Naive B cell (primary cell): ENCODE measurements at places on chromosomes 16 and 17. TPM values are rescaled to one million over a fixed set of nuclear protein-coding genes. Genes with fewer than 3 reads are reported as not detected.

DNA sequence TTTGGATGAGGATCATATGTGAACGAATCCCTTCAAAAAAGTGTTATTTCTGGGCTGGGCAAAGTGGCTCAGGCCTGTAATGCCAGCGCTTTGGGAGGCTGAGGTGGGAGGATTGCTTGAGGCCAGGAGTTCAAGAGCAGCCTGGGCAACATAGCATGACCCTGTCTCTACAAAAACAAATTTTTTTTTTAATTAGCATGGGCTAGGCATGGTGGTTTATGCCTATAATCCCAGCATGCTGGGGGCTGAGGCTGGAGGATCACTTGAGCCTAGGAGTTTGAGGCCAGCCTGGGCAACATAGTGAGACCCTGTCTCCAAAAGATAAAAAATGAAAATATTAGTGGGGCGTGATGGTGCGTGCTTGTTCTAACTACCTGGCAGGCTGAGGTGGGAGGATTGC is 4.6 kb downstream of the TAOK1 start:
- DNase-seq: no peak

DNA sequence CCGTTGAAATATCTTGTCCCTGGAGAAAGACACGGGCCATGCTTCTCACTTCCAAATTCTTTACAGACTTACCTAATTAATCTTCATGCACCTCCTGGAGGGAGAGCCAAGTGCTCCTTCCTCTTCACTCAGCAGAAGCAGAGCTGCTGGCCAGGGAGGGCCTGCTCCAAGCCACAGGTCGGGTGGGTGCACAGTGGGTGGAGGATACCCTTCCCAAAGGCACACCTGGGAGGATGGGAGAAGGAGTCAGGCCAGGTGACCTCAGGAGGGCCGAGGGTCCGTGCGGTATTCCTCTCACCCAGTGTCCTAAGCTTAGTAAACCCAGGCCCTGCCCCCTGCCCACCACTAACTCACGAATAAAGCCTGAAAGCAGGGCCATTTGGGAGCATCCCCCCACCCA is 171.3 kb upstream of the RPL38 start:
- no peak for DNase-seq

GRCh38 chr16:77762262-77762661 is 26.1 kb upstream of the VAT1L start:
- DNase-seq: no peak

DNA sequence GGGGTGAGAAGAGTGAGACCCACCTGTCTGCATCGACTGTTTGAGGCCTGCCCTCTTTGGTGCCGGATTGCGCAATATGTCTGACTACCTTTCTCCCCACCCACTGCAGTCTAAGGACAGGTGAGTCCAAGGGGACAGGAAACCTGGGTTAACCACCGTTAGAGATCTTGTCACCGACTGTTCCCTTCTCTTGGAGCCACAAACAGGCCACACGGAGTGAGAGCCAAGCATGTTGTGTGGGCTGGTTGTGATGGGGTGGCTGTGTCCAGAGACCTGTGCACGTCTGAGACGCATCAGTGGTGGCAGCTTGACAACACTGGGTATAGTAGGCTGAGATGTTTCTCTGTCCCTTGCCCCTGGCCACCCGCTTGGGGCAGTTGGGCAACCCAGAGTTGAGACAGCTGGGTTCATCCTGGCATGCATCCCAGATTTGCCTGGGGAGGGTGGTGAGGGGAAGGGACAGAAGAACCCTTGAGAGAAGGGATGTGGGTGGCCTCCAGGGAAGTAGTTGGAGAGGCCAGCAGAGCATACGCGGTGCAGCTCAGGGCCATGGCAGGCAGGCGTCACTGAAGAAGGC is 21.4 kb downstream of the MPRIP start:
- DNase-seq: no peak

GRCh38 chr16:11689031-11689840 is 21.0 kb downstream of the SNN start:
- peak; percentile 82 for DNase-seq

DNA sequence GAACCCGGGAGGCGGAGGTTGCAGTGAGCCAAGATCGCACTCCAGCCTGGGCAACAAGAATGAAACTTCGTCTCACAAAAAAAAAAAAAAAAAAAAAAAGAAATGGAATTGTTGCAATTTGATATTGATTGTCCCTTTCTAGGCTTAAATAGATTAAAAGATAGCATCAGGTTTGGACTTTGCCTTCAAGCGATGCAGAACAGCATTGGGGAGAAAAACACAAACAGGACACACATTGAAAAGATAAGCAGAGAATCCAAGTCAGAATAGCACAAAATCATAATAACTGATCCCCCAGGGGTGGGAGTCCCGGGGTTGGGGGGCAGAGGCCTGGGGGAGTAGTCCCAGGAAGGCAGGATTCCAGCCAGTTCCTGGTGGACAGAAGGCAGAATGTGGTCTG is 3.9 kb upstream of the CREBBP start:
- DNase-seq: no peak

DNA sequence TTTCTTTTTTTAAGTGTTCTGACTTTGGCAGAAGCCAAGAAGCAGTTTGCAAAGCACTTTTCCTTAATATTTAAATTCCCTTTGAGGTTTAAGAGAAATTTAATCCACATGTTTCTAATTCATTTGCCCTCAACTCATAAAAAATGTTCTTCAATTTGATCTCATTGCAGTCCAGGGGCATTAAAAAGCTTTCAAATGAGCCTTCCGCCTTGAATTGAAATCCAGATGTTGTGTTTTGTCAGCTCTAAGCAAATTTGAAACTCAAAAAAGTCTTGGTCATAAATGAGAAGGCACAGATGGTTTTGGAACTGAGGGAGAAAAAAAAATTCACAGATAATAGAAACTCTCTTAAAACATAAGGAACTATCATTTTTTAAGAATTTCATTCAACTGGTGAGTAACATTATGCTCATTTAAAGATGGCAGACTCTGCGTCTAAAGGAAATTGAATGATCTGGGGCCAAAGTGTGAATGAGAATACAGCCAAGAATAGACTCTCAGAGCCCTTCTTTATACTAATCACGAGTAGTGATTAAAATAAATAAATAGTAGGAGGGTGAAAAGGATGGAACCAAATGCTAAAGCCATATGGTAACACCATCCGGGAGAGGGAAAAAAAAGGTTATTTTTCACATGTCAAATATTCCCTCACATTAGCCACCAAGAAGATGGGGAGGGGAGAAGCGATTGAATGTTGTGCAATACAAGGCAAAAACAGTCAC is 1304.7 kb downstream of the CDH8 start:
- no peak for DNase-seq

- no peak for DNase-seq
Observed at GRCh38 chr16:10877472-10877946, 507 bp downstream of the CIITA start.

DNA sequence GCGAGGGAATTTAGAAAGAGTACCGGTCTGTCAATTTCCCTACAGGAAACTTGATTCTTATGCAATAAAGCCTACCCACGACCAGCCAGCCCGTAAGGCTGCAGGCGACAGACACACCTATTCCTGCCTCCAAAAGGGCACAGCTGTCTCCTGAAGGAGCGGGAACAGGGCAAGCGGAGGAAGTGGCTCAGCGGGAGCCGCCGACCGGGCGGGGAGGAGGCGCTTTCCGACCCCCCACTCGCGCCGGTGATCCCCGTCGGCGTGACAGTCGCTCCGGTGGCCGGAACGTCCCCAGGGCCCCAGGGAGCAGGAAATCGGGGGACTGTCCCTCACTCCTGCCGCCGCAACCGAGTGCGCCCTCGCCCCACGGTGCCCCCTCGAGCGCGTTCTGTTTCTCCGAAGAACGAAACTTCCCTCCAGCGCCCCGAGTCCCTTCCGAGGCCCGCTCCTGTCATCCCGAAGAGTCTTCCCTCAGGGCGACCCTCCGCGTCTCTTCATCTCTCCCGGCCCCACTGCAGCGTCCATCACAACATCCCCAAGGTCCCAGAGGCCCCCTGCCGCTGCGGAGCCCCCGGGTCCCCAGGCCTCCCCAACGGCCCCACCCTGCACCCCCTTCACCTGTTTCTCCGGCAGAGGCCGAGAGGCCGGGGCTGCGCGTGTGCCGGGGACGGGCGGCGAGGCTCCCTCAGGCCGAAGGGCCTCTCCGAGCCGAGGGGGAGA is 421 bp downstream of the STAT3 start:
- no peak for DNase-seq

DNA sequence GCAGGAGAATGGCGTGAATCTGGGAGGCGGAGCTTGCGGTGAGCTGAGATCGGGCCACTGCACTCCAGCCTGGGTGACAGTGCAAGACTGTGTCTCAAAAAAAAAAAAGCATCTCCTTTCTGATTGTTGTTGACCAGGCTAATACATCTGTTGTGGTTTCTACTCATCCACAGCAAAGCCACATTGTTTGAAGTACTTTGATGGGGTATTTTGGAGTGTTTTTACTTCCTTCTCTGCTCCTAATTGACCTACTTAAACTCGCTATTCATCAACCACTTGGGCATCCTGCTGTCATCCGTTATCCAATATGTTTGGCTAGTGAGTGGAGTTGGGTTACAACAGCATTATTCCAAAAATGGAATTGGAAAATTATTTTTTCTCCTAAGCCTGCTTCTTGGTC is 3.5 kb upstream of the CDC27 start:
- DNase-seq: peak; percentile 39

DNA sequence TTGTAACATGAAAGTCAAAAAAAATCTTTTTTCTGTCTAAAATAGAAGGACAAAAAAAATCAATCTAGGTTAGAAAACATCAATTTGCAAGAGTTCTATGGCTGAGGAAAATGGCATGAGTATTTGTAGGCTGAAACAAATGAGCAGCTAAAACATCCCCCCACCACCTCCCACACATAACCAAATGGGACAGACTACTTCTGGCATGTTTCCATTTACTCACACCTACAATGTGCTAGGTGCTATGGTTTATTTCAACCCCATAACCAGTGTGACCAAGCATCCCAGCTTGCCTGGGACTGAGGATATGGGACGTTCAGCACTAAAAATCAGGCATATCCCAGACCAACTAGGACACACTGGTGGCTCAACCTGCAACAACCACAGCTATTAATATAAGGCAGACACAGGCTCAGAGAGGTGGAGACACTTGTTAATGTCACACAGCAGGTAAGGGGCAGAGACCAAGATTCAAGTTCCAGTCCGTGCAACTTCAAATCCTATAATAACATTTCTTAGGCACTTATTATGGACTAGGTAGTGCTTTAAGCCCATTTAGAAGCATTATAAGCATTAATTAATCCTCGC is 96.0 kb downstream of the XYLT1 start:
- DNase-seq: no peak

- no peak for DNase-seq
Observed at GRCh38 chr17:2176499-2177169, 121.7 kb downstream of the HIC1 start.

DNA sequence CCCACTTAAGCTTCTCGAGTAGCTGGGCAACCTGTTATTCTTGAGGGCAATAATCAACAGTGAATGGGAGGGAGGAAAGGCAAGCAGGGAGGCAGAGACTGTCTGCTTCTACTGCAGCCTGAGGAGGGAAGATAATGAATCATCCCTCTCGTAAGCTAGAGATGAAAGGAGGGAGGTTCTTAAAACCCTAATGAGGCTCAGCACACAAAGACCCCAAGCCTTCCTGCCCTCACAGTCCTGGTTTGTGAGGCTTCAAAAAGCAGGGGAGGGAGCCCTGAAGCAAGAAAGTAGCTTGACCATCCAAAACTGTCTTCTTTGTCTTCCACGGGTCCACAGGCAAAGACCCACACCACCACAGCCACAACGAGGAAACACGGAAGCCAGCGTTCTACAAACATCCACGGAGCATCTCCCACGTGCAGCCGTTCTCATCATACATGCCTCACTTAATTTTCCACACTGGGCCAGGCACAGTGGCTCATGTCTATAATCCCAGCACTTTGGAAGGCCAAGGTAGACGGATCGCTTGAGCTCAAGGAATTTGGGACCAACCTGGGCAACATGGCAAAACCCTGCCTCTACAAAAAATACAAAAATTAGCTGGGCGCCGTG is 1.8 kb downstream of the PIK3R5 start:
- no peak for DNase-seq

Gene TNFRSF17
- 26.2 TPM for polyA plus RNA-seq

Gene SMG1
- 18.0 TPM for polyA plus RNA-seq

Gene KRT36
- polyA plus RNA-seq: not detected
